SHP77 treated with DMSO at 0.1 percent for 48 hours (cell line): ENCODE measurements at places on chromosomes 5 and 9.
A peak's percentile ranks its signal among the peaks of the same experiment; 100 is the strongest.

- DNase-seq = no peak
Observed at GRCh38 chr9:21817176-21817575, 14.7 kb downstream of the MTAP start.

GRCh38 chr9:6549106-6549800 lies 96.3 kb downstream of the GLDC start:
- peak; percentile 46 for DNase-seq

- DNase-seq = no peak
Observed at GRCh38 chr9:16623989-16624743, 246.3 kb downstream of the BNC2 start.

DNA sequence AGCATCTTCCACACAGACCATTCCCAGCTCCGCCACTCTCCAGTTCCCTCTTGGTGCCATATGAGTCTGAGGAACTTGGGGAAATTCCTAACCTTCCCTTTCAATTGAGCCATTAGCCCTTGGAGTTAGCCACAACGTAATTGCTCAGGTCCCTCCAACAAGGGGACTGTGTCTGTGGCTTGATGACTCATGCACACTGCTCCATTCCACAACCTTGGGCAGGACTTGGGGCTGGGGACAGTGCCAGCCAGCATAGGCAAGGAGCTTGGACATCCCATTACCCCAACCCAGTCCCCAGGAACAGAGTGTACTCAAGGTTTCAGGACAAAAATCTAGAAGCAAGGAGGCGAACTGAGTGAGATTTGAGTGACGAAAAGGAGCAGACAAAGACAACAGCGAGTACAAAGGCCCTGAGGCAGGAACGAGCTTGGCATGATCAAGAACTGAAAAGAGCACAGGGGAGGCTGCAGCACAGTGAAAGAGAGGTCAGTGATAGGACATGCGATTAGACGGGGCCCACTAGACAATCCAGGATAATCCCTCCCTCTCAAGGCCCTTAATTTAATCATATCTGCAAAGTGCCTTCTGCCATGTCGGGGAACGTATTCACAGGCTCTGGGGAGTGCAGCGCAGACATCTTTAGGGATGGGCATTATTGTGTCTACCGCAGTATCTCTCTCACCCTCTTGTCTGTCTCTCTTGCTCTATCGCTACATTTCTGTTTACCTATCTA lies 16.0 kb upstream of the JADE2 start:
- DNase-seq = no peak

DNA sequence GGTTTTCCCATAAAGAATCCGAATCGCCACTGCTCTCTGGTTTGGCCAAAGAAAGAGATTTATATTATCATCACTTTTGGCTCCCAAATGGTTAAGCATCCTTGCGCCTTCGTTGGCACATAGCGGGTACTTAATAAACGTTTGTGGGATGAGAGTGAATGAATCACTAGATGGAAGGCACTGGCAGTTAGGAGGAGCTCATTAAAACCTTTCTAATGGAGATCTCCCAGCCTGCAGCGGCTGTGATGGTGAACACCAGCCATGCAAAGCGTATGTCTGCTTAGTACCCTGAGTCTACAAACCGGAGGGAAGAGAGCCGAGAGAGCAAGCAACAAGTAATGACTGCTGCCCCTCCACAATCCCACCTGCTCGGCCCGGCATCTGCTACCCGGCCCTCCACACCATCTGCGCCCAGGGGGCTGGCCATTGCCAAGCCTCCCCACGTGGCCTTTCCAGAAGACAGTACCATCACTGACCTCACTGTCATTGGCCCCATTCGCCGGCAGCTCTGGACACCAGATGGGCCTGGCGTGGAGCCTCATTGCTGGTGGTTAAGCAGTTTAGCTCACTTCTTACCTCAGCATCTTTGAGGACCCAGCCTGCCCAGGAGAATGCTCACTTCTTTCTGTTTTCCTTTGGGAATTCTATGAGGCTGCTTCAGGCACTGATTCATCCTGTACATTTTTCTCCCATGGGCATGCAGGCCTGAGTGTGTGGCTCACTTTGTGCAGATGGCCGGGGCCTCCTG lies 39.3 kb upstream of the ANKRD33B start:
- peak; percentile 82 for DNase-seq

DNA sequence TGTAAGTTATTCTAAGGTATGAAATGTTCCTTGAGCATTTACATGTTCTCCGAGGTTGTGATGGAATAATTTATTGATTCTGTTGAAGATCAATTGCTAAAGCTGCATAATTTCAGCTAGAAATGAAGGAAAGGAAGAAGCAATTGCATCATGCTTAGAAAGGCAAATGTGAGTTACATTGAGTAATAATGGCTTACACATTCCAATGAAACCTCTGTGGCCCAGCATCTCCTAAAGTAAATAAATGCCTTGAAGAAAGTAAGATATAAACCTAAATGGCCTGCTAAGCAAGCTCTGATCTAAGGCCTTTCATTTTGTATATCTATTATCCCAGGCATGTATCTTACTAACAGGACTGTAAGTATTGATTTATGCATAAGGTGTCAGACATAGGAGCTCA lies 677.3 kb upstream of the RGMB start:
- no peak for DNase-seq

DNA sequence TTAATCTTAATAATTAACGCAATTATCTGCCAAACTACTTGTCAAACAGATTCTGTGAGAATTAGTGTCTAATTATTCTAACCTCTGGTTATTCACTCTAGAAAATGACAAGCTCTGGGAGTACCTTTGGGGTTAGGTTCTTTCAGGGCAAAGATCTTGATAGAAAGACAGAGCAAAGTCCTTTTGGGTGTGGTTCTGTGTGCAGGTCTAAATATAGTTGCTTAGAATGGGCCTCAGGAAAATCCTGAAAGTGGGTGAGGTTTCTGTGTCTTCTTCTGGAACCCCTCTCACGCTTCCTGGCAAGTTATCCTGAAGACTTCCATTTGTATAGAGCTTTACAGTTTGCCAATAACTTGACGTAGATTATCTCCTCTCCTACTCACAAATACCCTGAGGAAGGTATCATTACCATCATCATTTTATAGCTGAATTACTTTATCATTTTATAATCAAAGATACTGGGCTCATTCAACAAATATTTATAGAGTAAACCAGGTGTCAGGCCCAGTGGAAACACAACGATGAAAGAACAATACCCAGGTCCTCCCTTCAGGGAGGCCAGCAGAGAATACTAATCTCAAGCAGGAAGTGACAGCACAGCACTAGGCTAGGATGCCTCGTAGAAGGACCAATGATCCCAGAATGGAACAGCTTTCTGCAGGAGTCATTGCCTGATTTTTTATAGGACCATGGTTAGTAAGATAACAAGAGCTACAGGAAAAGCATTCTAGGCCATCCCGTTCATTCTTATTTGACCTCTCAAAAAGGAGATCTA lies 27.6 kb upstream of the LHFPL2 start:
- DNase-seq = no peak

- peak; percentile 92 for DNase-seq
Observed at GRCh38 chr5:173745123-173745522, 128.7 kb upstream of the BOD1 start.

- no peak for DNase-seq
Observed at GRCh38 chr5:33494466-33494865, 53.7 kb downstream of the TARS1 start.

GRCh38 chr9:92771309-92771708 lies 6.7 kb upstream of the BICD2 start:
- DNase-seq = no peak

GRCh38 chr5:174010365-174010764 lies 21.4 kb downstream of the C5orf47 start:
- DNase-seq = no peak

GRCh38 chr9:103649086-103649485 lies 445.0 kb upstream of the SMC2 start:
- DNase-seq = no peak

DNA sequence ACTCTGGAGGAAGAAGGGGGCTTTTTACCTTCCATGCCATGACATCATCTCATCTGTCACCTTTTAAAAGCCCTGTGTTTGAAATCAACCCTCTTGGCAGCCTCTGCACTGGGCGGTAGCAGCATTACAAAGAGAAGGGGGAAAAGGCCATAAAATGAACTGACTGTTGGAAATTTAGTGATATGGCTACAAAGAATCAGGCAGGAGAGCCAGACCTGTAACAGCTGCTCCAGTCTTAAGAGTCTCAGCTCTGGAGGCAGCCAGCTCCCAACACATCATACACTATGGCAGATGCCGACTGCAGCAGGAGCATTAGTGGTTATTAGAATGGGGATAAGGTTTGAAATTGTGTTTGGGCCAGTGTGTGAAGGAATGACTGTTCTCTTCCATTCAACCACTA lies 257.5 kb downstream of the DMAC1 start:
- no peak for DNase-seq

GRCh38 chr9:69476016-69476415 lies 151.0 kb downstream of the ENTREP1 start:
- no peak for DNase-seq

GRCh38 chr5:40495237-40495635 lies 184.5 kb upstream of the PTGER4 start:
- DNase-seq = no peak

DNA sequence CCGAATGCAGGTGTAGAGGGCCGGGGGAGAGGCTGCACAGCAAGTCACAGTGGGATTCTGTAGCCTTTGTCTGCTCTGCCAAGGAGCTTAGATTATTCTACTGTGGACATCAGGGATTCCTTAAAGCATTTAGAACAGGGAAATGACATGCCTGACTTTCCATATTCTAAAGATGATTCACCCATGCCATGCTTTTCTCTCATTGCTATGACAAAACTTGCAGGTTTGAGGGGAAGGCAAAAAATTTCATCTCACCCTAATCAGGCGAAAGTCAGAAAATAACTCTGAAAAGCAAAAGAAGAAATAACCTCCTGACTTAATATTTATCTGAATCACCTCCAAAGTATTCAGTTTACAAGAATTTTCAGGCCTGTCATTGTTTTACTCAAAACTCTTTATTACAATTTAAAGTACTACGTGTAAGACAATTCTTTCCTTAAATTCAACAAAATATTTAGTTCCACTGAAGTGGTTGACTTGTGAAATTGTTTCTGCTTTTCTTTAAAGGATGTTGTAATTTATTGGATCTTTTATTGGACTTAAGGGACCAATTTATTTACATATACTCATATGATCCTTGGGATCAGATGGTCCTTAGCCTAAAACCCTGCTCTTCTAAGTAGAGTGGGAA lies 30.0 kb upstream of the GAS1 start:
- DNase-seq = no peak

DNA sequence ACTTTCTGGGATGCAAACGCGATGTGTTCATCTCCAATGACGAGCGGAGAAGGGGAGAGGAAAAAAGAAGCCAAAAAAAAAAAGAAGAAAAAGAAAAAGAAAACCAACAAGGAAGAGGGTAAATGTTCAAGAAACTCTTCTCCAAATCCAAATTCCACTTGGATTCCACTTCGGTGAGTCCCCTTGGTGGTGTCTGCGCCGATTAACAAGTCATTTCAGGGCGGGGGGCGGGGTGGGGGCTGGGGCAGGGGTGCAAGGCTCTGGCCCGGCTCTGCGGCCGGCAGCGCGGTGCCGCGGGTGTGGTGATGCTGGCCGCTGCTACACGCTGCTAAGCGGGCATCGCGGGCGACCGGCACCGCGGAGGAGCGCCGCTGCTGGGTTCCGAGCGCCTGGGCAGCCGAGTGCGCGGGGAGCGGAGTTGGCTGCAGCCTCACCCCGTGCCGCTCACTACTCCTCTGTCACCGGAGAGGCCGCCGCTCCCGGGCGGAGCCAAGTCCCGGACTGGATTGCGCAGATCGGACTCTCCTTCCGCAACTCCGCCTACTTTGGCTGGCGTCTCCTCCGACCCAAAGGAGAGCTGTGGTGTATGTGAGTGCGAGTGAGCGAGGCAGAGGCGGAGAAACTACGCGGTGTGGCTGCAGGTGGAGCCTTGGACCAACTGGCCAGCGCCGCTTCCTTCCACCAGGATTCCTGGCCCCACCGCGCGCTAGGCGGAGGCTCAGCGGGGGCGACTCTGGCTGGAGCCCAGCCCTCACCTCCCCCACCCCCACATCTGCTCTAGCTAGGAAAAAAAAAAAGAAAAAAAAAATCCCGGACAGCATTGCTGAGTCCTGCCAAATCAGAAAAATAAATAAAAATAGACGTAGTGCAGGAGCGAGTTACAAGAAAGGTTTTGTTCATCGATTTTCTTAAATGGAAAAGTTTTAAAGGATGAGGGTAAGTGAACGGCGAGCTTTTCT lies at the start of gene SEMA6A:
TSS of gene SEMA6A (minus strand) at position 457 of the 959 bp plus-strand sequence. CDS start 69,879 bp downstream, outside the sequence.
- no peak for DNase-seq

- no peak for DNase-seq
Observed at GRCh38 chr9:86706391-86706790, 240.9 kb downstream of the GAS1 start.

DNA sequence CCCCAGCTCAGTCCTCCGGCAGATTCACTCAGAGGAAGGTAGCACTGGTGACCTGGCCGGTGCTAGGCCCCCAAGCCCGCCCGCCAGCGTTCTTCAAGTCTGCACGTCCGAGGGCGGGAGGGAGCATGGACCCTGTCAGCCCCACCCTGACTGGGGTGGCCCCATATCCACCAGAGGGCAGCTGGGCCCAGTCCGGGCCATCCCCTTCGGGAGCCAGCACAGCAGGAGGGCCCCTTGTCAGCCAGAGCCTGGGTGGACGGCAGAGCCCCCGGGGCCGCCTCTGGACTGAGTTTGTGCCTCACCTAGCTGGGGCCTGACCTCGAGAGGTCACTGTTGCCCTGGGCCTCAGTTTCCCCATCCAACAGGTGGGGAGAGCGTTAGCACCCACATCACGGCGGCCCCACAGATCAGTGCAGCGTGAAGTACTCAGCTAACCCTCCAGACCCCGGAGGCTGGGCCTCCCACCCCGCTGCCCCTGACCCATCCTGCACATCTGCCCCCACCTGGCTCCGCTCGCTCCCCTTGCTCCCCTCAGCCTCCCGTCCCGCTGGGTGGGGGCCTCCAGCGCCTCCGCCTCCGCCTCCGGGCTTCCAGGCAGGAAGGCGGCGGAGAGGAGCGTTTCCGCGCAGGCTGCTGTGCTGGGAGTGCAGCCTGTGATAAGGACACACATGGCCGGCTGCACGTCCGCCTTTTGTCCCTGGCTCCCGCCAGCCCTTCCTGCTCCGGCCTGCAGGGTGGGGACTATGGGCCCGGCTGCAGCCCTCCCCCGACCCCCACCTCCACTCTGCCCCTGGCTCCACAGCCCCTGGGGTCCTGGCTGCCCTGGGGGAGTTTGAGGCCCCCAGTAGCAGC lies 16.6 kb upstream of the EGFL7 start:
- DNase-seq = no peak

DNA sequence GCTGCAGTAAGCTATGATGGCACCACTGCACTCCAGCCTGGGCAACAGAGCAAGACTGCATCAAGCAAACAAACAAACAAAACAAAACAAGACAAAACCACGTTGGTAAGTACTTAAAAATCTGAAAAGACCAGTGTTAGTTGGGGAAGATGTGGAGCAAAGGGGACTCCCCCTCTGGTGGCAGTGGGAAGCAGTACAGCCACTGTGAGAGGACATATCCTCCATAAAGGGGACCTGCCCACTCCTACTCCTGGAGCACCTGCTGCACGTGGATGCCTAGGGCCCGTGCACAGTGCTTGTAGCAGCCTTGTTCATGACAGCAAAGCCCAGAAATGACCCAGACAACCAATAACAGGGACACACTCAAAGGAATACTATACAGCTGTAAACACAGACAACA lies 17.0 kb upstream of the IPPK start:
- no peak for DNase-seq
